Esophagus squamous epithelium (tissue), 5 donors: ENCODE measurements at places on chromosomes 3 and 15.

DNA sequence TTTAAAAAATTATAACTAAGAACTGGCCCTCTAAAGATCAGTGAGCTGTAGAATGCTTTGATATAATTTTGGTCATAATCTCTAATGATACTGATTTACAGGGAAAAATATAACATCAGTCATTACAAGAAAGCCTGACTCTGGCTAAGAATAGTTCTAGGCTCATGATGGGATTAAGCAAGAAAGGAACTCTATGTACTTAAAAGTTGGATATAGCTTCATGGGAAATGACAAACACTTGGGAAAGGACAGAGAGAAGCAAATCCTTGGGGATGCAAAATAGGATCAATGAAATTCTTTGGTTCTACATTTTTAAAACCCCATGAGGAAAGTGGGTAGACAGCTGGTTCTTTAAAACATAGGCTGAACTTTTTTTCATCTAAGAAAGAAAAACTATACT lies 472.7 kb upstream of the NR2F2 start:
- no peaks in the 10 kb centered on the region for H3K27me3 ChIP-seq
- DNase-seq = no peak
- H3K4me3 ChIP-seq = no peak overlapping the region
- no peaks in the 10 kb centered on the region for H3K4me1 ChIP-seq
- peak overlapping the region; percentile 13 for H3K27ac ChIP-seq

DNA sequence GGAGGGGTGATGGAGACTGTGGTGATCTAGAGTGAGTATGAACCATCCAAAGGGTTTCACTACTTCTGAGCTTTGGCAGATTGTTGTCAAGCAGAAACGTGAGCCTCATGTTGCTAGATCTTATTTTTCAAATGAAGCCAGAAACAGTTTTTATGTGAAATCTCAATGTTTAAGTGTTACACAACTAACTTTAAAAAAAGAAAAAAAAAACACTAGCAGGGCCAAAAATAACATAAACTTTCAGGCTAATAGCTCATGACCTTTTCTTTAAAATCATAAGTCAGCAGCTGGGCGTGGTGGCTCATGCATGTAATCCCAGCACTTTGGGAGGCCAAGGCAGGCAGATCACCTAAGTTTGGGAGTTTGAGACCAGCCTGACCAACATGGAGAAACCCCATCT lies 2.1 kb upstream of the HTR3D start:
- H3K36me3 ChIP-seq = no peaks in the 10 kb centered on the region
- no peak overlapping the region for H3K27ac ChIP-seq
- peaks cover 48% of the 10 kb centered on the region for H3K27me3 ChIP-seq
- DNase-seq = no peak

DNA sequence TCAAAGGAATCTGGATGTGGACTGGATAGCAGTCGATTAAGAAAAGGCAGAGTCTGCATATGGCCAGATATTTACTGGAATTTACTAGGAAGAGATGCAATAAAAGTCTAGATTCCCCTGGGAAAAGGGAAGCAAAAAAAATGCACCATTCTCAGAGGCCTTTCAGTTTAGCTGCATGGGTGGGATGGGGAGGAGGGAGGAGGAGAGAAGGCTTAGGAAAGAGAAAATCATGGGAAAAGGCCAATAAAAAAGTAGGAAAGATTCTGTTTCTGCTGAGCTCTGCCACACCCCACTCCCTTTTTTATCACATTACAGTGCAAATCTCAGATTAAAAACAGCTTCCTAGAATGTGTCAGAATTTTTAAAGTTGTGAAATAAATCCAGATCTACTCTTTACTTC lies 103.6 kb downstream of the ADAMTS9 start:
- no peaks in the 10 kb centered on the region for H3K27me3 ChIP-seq
- no peaks in the 10 kb centered on the region for H3K36me3 ChIP-seq
- H3K27ac ChIP-seq = no peak overlapping the region
- H3K4me3 ChIP-seq = no peak overlapping the region
- no peaks in the 10 kb centered on the region for H3K4me1 ChIP-seq
- DNase-seq = no peak

- H3K4me1 ChIP-seq = peaks cover 5% of the 10 kb centered on the region
- DNase-seq = no peak
- peaks cover 56% of the 10 kb centered on the region for H3K36me3 ChIP-seq
Measured at GRCh38 chr3:125443923-125444322, 68.8 kb upstream of the ZNF148 start.

GRCh38 chr15:43514241-43515057 lies 3.0 kb upstream of the MAP1A start:
- H3K27ac ChIP-seq = no peak overlapping the region
- peaks cover 21% of the 10 kb centered on the region for H3K4me1 ChIP-seq
- H3K36me3 ChIP-seq = no peaks in the 10 kb centered on the region
- no peaks in the 10 kb centered on the region for H3K27me3 ChIP-seq
- H3K4me3 ChIP-seq = no peak overlapping the region

GRCh38 chr15:50884540-50884939 lies 23.9 kb upstream of the AP4E1 start:
- DNase-seq = no peak
- H3K4me1 ChIP-seq = no peaks in the 10 kb centered on the region
- H3K4me3 ChIP-seq = no peak overlapping the region
- no peaks in the 10 kb centered on the region for H3K36me3 ChIP-seq
- no peaks in the 10 kb centered on the region for H3K27me3 ChIP-seq

DNA sequence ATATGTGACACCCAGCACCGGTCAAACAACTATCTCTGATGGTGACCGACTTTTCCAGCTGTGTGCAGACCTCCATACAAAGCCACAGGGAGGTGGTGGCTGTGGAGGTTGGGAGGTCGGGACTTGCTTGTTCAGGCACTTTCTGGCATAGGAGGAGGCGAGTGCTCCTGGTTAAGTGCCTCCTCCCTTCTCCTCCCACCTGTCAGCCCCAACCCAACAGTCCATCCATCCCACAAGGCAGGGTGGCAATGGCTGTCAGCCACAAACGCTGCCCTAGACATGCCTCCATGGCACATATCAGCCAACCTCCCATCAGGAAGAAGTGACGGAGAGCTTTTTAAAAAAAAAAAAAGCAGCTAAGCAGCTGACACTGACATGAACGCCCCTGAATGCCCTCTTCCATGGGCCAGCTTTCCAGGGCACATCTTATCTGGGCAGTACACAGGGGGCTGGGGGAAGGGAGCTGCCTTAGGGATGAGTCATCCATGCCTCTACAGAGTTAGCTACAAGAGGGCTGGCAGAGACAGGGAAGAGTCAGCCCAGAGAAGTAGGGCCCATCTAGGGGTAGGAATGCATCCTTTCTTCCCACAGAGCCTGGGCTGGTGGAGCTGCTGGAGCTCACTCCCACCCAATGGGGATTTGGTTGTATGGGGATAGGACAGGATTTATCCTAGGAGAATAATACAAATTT lies 41.2 kb downstream of the CCDC12 start:
- no peak for DNase-seq
- peaks cover 60% of the 10 kb centered on the region for H3K4me1 ChIP-seq
- H3K36me3 ChIP-seq = peaks cover 4% of the 10 kb centered on the region
- H3K27me3 ChIP-seq = no peaks in the 10 kb centered on the region

DNA sequence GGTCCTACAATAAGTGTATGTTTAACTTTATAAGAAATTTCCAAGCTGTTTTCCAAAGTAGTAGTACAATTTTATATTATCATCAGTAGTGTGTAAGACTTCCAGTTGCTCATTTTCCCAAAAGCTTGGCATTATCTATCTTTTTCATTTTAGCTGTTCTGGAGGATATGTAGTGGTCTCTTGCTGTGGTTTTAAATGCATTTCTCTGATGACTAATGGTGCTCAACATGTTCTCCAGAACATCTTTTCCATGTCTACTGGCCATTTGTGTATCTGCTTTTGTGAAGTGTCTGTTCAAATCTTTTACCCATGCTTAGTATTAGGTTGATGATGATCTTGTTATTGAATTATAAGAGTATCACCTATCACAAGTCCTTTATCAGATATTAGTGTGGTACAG lies 13.3 kb downstream of the BCL2A1 start:
- no peaks in the 10 kb centered on the region for H3K4me1 ChIP-seq
- no peak overlapping the region for H3K4me3 ChIP-seq
- H3K27me3 ChIP-seq = no peaks in the 10 kb centered on the region
- DNase-seq = no peak

DNA sequence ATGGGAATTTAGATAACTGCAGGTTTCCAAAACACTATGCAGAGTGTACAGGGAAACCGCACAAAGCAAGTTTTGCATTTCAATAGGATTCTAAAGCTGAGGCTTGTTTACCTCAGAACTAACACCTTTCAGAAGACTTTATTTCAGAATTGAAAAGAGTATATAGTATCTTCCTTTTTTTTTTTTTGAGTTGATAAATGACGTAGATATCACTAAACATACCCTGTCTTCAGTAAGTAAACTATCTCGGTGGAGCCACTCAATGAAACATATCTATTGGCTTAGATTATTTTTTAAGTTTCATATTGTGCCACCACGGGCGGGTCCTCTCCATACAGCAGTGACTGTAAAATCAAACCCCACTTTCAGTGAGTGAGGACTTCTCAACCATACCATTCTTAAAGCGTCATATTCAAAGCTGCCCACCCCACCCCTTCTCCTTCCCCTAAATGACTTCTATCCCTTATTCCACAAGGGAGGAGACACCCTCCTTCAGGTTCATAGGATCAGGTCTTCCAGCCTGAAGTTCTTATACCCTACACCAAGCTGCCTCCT lies 2.0 kb upstream of the TBL1XR1 start:
- H3K36me3 ChIP-seq = no peaks in the 10 kb centered on the region
- no peaks in the 10 kb centered on the region for H3K27me3 ChIP-seq
- H3K4me3 ChIP-seq = no peak overlapping the region
- H3K4me1 ChIP-seq = peaks cover 12% of the 10 kb centered on the region
- H3K27ac ChIP-seq = peak overlapping the region; percentile 100

GRCh38 chr15:68633231-68634121 lies 54.7 kb downstream of the CORO2B start:
- H3K27me3 ChIP-seq = peaks cover 21% of the 10 kb centered on the region
- H3K27ac ChIP-seq = no peak overlapping the region
- DNase-seq = no peak
- no peak overlapping the region for H3K4me3 ChIP-seq
- peaks cover 40% of the 10 kb centered on the region for H3K4me1 ChIP-seq

- no peaks in the 10 kb centered on the region for H3K27me3 ChIP-seq
- no peaks in the 10 kb centered on the region for H3K4me1 ChIP-seq
- H3K27ac ChIP-seq = no peak overlapping the region
- no peaks in the 10 kb centered on the region for H3K36me3 ChIP-seq
- no peak for DNase-seq
Measured at GRCh38 chr3:155792532-155792931, 13.5 kb downstream of the C3orf33 start.

DNA sequence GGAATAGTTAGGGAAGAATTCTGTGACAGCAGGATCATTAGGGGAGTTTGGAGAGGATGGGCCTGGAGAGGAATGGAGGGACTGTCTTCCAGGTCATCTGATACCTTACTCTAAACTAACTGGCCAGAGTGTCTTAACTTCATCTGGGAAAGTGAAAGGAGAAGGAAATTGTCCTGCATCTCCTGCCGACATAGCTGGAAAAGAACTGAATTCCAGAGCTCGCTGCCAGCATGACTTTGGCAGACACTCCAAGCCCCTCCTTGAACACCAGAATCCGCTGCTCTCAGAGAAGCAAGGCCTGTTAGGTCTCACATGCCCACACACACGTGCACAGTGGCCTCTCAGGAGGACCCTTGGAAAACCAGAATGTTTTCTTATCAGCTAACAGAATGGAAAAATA lies 10.5 kb downstream of the ABI3BP start:
- H3K36me3 ChIP-seq = no peaks in the 10 kb centered on the region
- H3K27me3 ChIP-seq = no peaks in the 10 kb centered on the region
- no peak for DNase-seq
- no peak overlapping the region for H3K4me3 ChIP-seq
- peak overlapping the region; percentile 72 for H3K27ac ChIP-seq
- peaks cover 7% of the 10 kb centered on the region for H3K4me1 ChIP-seq

DNA sequence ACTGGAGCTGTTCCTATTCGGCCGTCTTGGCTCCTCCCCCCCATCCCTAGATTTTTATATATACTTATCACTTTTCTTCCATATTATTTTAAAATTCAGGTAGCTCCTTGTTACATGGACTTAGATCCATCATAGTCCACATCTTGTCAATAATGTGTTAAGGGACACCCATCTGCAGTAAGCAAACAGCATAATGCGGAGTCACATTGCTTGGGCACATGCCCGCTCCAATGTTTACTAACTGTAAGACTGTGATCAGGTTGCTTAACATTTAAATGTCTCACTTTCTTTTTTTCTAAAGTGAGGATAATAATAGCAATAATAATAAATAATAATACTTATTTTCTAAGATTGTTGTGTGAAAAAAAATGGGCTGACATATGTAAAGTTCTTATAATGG lies 303.2 kb upstream of the SOX14 start:
- no peak for DNase-seq
- peak overlapping the region; percentile 55 for H3K27ac ChIP-seq
- H3K27me3 ChIP-seq = no peaks in the 10 kb centered on the region
- no peaks in the 10 kb centered on the region for H3K4me1 ChIP-seq
- H3K36me3 ChIP-seq = no peaks in the 10 kb centered on the region

GRCh38 chr15:51097553-51098330 lies 3.0 kb upstream of the TNFAIP8L3 start:
- H3K4me1 ChIP-seq = peaks cover 26% of the 10 kb centered on the region
- no peaks in the 10 kb centered on the region for H3K36me3 ChIP-seq
- H3K27me3 ChIP-seq = no peaks in the 10 kb centered on the region
- no peak for DNase-seq

DNA sequence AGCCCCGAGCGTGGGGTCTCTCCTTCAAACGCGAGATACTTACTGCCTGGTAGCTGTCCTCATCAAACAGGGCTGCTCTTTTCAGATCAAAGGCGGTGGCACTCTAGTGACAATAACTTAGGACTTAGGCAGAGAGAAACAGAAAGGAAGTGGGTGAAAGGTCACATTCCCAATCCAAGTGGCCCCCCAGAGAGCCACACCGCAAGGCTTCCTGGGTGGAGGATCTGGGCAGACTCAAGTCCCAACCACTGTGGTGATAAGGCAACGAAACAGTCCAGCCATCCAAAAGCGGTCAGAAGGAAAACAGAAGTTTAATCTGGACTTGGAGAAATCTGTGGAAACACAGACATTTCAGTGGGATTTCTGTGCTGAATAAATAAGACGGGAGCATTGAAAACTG lies 227.2 kb downstream of the ADAMTS17 start:
- H3K36me3 ChIP-seq = no peaks in the 10 kb centered on the region
- no peak overlapping the region for H3K4me3 ChIP-seq

GRCh38 chr3:112875561-112875960 lies 28.9 kb upstream of the CD200R1L start:
- H3K27ac ChIP-seq = no peak overlapping the region
- no peak for DNase-seq
- no peaks in the 10 kb centered on the region for H3K36me3 ChIP-seq
- H3K4me1 ChIP-seq = no peaks in the 10 kb centered on the region

GRCh38 chr15:70586241-70586640 lies 177.1 kb downstream of the UACA start:
- H3K27me3 ChIP-seq = no peaks in the 10 kb centered on the region
- no peak overlapping the region for H3K4me3 ChIP-seq
- no peaks in the 10 kb centered on the region for H3K36me3 ChIP-seq
- H3K27ac ChIP-seq = no peak overlapping the region
- peaks cover 9% of the 10 kb centered on the region for H3K4me1 ChIP-seq
